Nephron progenitor cell (in vitro differentiated cells): ENCODE measurements at places on chromosomes 13 and 19.
A peak's percentile ranks its signal among the peaks of the same experiment; 100 is the strongest.

GRCh38 chr19:6773323-6773931, 919 bp downstream of the VAV1 start:
- DNase-seq, result no peak

DNA sequence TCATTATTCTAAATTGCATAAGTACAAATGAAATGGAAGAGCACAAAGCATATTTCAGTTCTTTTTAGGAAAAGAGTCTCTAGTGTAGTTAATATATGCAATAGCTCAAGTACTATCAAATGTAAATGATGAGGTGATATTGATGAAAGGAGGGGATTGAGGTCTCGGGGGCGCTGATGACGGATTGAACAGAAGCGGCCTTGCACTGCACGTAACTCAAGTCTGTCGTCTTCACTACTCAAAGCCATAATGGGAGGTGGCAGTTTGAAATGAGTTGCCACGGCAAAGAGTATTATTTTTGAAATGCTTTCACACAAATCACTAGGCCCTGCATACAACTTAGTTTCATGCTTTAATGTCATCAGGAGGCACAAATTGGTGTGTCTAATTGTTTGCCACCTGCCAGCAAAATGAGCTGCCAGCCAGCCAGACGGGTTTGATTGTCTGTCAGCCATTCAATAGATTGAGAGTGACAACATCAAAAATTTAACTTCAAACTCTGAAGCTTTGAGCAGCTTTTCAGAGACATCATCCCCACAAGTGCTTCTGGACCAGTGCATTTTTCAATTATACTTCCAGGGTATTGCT, 256.6 kb downstream of the NBEA start:
- DNase-seq, result no peak

- DNase-seq, result no peak
Measured at GRCh38 chr13:97067017-97067895, 73.0 kb upstream of the OXGR1 start.

- DNase-seq, result no peak
Measured at GRCh38 chr13:60647547-60647946, 250.5 kb downstream of the TDRD3 start.

DNA sequence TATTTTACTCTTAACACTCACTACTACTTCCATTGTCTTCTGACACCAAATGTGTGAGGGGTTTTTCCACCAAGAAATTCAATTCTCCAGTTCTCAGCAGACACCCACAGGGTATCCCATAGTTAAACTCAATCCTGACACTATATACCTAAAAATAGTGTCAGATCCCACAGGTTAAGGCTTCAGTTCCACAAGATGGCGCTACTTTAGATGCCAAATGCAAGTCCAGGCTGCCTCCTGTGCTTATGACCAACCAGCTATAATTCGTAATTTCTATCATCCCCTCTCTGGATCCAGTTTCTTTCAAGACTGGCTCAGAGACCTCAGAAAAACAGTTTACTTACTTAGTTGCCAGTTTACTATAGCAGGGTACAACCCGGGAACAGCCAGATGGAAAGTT, 1146.2 kb upstream of the SPRY2 start:
- DNase-seq, result peak; percentile 28

DNA sequence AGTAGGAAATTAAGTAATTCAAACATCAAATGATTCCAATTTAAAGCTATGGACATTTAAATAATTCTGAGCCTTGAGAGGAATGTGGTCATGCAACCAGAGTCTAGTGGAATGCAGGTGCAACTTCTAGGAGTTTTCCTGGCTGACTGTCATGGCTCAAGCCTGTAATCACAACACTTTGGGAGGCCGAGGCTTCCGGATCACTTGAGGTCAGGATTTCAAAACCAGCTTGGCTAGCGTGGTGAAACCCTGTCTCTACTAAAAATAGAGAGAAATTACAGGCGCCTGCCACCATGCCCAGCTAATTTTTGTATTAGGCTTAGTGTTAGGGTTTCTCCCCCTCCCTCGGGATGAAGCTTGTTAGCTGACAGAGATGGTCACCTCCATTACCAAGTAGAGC, 6.4 kb downstream of the ZNF808 start:
- DNase-seq, result no peak

DNA sequence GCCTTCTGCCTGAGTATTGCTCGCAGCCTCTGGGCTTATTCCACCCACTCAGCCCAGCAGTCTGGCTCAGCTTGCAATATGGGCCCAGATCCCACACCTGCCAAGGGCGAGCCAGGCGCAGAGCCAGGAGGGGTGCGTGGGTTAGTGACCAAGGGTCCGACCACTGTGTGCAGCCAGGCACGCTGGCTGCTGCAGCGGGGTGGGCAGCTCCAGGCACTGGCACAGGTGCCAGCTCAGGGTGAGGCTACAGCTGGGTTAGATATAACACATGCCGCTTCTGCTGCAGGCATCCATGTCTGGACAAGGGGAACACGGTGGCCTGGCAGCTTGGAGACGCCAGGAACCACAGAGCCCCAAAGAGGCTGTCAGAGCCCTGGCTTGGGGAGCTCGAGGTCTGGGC, 12.6 kb upstream of the URAD start:
- DNase-seq, result no peak

- peak; percentile 79 for DNase-seq
Measured at GRCh38 chr19:47729799-47730520, 15.4 kb upstream of the NOP53 start.

- DNase-seq, result no peak
Measured at GRCh38 chr19:40862333-40862732, 12.1 kb upstream of the CYP2A6 start.

DNA sequence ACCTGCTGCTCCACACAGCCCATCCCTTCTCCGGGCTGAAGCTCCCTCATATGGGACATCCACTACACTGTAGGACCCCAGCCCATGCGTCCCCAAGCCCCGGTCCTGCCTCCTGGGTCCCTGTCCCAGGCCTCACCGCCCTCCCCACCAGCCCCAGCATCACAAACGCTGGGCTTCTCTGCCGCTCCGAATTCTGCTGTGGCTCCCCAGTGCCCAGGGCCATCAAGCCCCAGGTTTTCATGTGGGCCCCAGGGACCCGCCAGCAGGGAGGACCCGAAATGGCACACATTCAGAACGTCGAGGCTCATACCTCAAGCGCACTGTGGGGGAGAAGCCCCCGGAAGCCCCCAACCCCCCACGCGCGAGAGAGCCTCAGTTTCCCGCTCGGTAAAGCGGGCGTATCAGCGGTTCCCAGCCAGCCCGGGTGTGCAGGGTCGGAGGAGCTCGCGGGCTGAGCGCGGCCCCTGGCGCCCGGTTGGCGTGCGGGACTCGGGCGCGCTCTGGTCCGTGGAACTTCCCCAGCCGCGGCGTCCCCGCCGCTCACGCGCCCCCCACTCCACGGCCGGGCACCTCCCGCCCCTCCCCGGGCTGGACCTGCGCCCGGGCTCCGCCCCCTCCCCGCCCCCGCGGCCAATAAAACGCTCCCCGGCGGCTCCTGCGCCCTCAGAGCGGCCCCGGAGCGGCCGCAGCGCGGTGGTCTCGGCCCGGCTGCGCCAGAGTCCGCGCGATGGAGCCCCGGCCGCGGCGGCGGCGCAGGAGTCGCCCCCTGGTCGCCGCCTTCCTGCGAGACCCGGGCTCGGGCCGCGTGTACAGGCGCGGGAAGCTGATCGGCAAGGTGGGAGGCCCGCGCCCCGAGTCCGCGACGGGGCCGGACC, at the start of gene PLK5:
Gene PLK5 (plus strand): TSS at position 666 of the 875 bp plus-strand sequence. CDS start 2,920 bp downstream, outside the sequence.
- DNase-seq, result peak; percentile 77

- no peak for DNase-seq
Measured at GRCh38 chr19:31160336-31160926, 188.8 kb downstream of the TSHZ3 start.

GRCh38 chr19:45211751-45212381, 33.3 kb downstream of the BLOC1S3 start:
- peak; percentile 69 for DNase-seq

GRCh38 chr19:38647966-38648768, 718 bp downstream of the ACTN4 start:
- no peak for DNase-seq

- DNase-seq, result no peak
Measured at GRCh38 chr13:51858433-51859247, 3.1 kb upstream of the CCDC70 start.

DNA sequence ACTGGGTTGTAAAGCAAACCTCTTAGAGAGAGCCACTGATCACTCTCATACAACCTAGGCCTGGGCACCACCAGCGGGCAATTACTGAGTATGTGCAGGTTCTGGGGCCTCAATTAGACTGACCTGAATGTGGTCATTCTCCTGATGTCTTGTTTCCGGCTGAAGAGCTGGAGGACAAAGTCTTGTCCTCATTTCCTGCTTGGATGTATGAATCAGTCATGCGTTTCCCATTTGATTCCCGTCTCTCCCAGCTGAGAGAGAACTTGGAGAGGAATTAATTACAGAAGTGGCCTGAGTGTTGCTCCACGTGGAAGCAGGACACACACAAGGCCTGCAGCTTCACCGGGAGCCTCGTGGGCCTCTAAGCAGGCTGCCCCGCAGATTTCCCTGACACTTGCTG, 799.3 kb upstream of the ARGLU1 start:
- no peak for DNase-seq

DNA sequence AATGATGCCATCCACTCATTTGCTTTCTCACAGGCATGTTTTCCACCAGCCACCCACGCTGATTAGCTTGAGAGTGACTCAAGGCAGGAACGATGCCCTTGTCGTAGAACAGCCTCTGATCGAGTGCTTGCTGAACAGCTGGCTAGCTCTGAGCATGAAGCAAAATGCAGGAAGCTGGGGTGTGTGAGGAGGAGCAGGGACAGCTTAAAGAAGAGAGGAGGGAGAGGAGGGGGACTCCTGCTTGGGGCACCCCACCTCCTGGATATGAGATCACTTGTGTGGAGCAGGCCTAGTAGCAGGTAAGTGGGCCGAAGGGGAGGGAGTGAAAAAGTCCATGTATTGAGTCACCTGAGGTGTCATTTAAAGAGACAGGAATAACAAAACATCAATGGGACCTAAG, 48.8 kb downstream of the IRS2 start:
- DNase-seq, result no peak

DNA sequence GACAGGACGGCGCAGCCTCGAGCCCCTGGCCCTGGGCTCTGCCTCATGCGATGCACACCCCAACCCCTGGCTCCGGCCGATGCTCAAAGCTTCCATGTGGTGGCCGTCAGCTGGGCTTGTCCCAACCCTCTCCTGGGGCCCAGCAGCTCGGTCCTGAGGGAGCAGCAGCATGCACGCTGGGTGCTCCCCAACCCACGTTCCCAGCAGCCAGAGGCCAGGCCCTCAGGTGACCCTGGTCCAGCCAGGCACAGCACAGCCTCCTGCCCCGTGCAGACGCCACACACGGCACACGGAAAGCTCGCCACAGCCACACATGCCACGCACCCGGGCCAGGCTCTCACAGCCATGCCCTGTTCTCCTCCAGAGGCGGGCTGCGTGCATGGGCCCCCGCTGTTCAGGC, 60.7 kb downstream of the IER2 start:
- no peak for DNase-seq
